ENCODE measurements at places on chromosomes 2 and 18.

- no peak overlapping the region for H3K4me3 ChIP-seq
- H3K27me3 ChIP-seq, result peaks cover 11% of the 10 kb centered on the region
- no peak overlapping the region for H3K27ac ChIP-seq
- DNase-seq, result no peak
- no peaks in the 10 kb centered on the region for H3K4me1 ChIP-seq
Measured at GRCh38 chr2:68302281-68302875, 17.4 kb downstream of the CNRIP1 start.

DNA sequence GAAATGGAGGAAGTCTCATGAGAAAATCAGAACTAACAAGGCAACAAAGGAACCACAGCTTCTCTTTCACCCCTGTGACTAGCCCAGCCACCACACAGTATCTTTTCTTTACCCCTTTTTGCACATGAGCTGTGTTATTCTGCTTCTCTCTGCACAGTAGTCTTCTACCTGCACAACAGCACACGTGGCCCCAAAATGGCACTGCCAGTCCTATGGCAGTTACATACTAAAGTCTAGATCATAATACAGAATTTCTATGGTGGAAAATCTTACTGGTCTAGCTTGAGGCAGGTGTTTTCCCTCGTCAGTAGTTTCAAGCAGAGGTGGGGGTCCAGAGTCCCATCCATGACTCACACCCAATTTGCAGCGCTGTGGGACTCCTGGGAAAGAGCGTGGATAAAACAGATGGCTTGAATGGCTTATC is 177.7 kb downstream of the DIS3L2 start:
- no peak overlapping the region for H3K27ac ChIP-seq
- H3K27me3 ChIP-seq, result no peaks in the 10 kb centered on the region
- peaks cover 3% of the 10 kb centered on the region for H3K4me1 ChIP-seq
- DNase-seq, result no peak
- H3K4me3 ChIP-seq, result no peak overlapping the region

DNA sequence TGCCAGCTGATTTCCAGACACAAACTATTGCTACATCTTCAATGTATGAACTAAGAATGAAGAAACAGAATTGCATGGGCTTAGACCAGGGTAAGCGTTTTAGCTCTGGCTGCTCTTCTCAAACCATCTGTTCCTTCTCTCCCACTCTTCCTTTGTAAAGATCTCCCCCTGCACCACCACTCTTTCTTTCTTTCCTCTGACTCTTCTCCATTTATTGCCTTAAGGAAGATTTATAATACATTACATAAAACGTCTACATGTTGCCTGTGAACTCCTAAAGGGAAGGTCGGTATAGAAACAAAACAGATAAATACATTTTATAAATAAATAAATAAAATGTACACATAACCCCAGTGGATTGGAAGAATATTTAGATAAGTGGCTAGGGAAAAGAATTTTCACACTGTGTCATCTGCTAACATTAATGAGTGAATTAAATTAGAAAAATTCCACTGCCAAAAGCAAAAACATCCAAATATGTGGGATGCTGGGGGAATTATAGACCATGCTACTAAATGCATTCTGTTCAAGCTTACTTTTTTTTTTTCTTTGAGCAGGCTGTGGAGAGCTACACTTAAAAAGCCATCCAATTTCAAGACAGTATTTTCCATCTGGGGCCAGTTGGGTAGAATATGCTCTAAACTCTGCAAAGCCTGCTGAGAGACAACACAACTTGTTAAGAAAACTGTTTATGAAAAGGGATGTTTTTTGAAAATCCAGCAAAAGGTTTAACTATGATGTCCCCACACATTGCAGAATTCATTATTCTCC is 41.5 kb downstream of the NCKAP5 start:
- no peak for DNase-seq
- H3K4me3 ChIP-seq, result no peak overlapping the region
- H3K27ac ChIP-seq, result no peak overlapping the region
- no peaks in the 10 kb centered on the region for H3K27me3 ChIP-seq
- no peaks in the 10 kb centered on the region for H3K36me3 ChIP-seq

DNA sequence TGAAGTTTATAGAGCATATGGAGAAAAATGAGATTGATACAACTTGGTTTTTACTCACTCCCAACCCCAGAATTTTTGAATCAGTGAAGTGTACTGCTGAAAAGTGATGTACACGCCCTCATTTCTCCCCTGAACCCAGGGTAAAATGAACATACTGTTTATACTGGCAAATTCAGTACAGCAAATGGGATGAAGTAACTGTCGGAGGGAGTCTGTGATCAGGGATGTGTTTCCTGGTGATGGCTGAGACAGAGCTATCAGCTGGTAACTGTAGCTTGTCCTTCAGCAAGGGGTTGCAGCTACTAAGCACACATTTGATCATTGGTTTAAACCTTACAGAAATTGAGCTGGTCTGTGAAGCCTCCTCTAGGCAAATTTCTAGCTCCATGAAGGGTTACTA is 191.6 kb downstream of the PTPRM start:
- DNase-seq, result no peak
- no peak overlapping the region for H3K27ac ChIP-seq
- H3K4me3 ChIP-seq, result no peak overlapping the region
- H3K4me1 ChIP-seq, result no peaks in the 10 kb centered on the region

- peaks cover 5% of the 10 kb centered on the region for H3K36me3 ChIP-seq
- no peak overlapping the region for H3K4me3 ChIP-seq
- H3K27me3 ChIP-seq, result peaks cover 56% of the 10 kb centered on the region
- H3K27ac ChIP-seq, result no peak overlapping the region
Measured at GRCh38 chr2:128361376-128362131, 42.9 kb upstream of the HS6ST1 start.

- H3K27me3 ChIP-seq, result no peaks in the 10 kb centered on the region
- peaks cover 34% of the 10 kb centered on the region for H3K4me1 ChIP-seq
- H3K4me3 ChIP-seq, result peak overlapping the region; percentile 95
Measured at GRCh38 chr2:75647771-75648170, 1.2 kb downstream of the MRPL19 start.

DNA sequence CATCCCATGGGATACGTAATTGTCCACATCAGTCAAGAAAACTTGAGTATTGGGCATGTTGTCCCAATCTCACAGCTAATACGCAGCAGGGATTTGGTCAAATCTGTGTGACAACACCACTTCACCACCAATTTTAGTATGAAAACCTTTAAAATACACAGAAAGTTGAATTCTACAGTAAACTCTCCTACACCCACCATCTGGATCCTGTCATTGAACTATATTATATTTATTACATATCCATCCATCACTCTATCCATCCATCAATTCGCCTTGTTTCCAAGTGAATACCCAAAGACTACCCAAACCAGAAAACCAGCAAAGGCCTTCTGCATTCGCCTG is 846 bp upstream of the FKBP7 start:
- H3K4me3 ChIP-seq, result peak overlapping the region; percentile 95
- DNase-seq, result no peak
- peaks cover 19% of the 10 kb centered on the region for H3K36me3 ChIP-seq
- peak overlapping the region; percentile 98 for H3K27ac ChIP-seq

- H3K27ac ChIP-seq, result peak overlapping the region; percentile 92
- H3K4me1 ChIP-seq, result peaks cover 53% of the 10 kb centered on the region
- H3K27me3 ChIP-seq, result no peaks in the 10 kb centered on the region
- no peak for DNase-seq
- H3K4me3 ChIP-seq, result peak overlapping the region; percentile 67
Measured at GRCh38 chr2:216354306-216354705, 18.0 kb downstream of the MARCHF4 start.

DNA sequence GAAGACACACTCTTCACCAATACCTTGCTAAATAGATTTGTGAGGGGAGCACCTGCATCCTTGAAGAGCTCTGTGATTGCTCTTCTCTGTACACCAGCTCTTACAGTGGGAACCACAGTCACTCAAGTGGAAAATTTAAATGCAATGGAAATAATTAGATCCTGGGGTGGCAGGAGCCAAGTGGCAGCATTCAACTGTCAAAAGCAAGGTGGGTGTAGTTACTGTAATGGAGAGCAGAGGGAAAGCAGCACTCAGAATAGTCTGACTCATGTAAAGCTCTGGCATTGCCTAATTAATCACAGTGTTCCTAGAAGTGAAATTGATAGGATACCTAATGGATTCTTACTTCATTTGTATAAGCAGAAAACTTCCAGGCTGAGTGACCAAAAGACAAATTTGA is 245.8 kb downstream of the KCNE4 start:
- no peak overlapping the region for H3K4me3 ChIP-seq
- no peak for DNase-seq
- H3K27me3 ChIP-seq, result no peaks in the 10 kb centered on the region
- no peaks in the 10 kb centered on the region for H3K36me3 ChIP-seq

DNA sequence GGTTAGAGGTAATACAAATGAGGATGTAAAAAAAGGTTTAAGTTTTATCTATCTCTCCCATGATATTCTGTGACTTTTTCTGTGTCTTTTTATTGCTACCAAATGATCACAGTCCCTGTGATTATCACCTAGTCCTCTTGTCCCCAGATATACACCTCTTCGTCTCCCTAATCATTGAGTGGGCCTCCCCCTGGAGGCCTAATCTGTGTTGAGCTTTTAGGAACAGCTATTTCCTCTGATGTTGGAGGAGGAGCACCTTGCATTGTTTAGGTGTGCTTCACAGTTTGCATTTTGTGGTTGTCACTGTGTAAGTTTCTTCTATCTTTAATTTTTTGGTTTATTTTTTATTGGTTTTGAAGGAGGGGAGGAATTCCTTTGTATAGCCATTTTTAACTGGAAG is 33.3 kb downstream of the CCDC85A start:
- no peak overlapping the region for H3K4me3 ChIP-seq
- H3K4me1 ChIP-seq, result no peaks in the 10 kb centered on the region
- H3K27me3 ChIP-seq, result no peaks in the 10 kb centered on the region
- DNase-seq, result no peak
- H3K36me3 ChIP-seq, result no peaks in the 10 kb centered on the region

GRCh38 chr18:76450452-76451395 is 44.3 kb downstream of the ZNF516 start:
- peak overlapping the region; percentile 79 for H3K4me3 ChIP-seq
- no peaks in the 10 kb centered on the region for H3K36me3 ChIP-seq
- no peak for DNase-seq
- peaks cover 4% of the 10 kb centered on the region for H3K4me1 ChIP-seq
- H3K27ac ChIP-seq, result no peak overlapping the region

GRCh38 chr18:59810183-59810582 is 89.6 kb upstream of the PMAIP1 start:
- H3K4me1 ChIP-seq, result no peaks in the 10 kb centered on the region
- H3K36me3 ChIP-seq, result no peaks in the 10 kb centered on the region
- H3K27me3 ChIP-seq, result peaks cover 20% of the 10 kb centered on the region
- no peak overlapping the region for H3K27ac ChIP-seq
